ENCODE measurements at places on chromosomes 6 and 20. TPM values are rescaled to one million over a fixed set of nuclear protein-coding genes. Genes with fewer than 3 reads are reported as not detected.

The TMEM244 gene
- total RNA-seq, result not detected

The C6orf62 gene
- 135 TPM for total RNA-seq

The NCOA6 gene
- total RNA-seq, result 27.2 TPM

The KCNG1 gene
- total RNA-seq, result not detected

The ZNF311 gene
- not detected for total RNA-seq

The LAMA2 gene
- 0.91 TPM for total RNA-seq

The SRSF6 gene
- total RNA-seq, result 184 TPM

The LAMA4 gene
- not detected for total RNA-seq

The NELFCD gene
- 160 TPM for total RNA-seq

The NFYA gene
- 52.0 TPM for total RNA-seq

The PRR18 gene
- total RNA-seq, result 0.04 TPM

The TCF21 gene
- total RNA-seq, result not detected

The BMP6 gene
- not detected for total RNA-seq

- no peaks in the 10 kb centered on the region for H3K27me3 ChIP-seq
- DNase-seq, result no peak
- H3K36me3 ChIP-seq, result no peaks in the 10 kb centered on the region
- no peak overlapping the region for H3K4me3 ChIP-seq
These were observed 164.0 kb upstream of the RUNX2 start for GRCh38 chr6:45163952-45164766.

- H3K27me3 ChIP-seq, result no peaks in the 10 kb centered on the region
- H3K27ac ChIP-seq, result no peak overlapping the region
- DNase-seq, result no peak
- no peaks in the 10 kb centered on the region for H3K4me1 ChIP-seq
These were observed 3.2 kb downstream of the DEFB125 start for GRCh38 chr20:90651-91050.

- H3K4me3 ChIP-seq, result no peak overlapping the region
- no peak for DNase-seq
- no peaks in the 10 kb centered on the region for H3K36me3 ChIP-seq
- no peaks in the 10 kb centered on the region for H3K27me3 ChIP-seq
- no peak overlapping the region for H3K27ac ChIP-seq
These were observed 521.3 kb upstream of the JARID2 start for GRCh38 chr6:14724549-14724948.

DNA sequence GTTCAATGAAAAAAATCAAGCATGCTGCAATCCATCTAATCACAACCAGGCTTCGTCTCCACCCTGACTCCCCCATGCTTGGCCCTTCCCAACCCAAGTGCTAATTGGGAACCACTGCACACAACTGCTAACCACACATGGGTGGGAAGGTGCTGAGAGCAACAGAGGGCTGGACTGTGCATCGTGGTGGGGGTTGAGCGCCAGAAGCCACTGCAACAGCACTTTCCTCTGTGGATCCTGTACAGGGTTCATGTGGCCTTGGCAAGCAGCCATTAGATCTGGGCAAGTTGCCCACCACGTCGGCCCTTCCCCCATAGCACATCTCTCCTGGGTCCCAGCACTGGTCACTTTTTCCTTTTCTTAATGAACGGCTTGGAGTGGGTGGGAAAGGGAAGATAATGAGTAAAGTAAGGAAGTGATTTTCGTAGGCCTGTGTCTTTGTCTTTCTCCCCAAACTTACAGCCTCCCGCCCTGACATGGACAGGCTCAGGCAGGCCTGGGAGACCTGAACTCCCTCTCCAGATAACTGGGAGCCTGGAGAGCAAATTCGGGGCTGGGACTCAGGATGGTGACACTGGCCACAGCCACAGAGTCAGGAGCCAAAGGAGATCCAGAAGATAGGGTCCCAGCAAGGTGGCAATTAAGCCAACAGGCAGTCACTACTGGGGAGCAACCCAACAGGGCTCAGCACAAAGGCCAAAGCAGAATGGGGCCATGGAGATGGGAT is 34.4 kb upstream of the MRPS10 start:
- H3K27me3 ChIP-seq, result peaks cover 22% of the 10 kb centered on the region
- peak; percentile 42 for DNase-seq
- no peak overlapping the region for H3K27ac ChIP-seq
- peaks cover 11% of the 10 kb centered on the region for H3K4me1 ChIP-seq
- H3K36me3 ChIP-seq, result no peaks in the 10 kb centered on the region

DNA sequence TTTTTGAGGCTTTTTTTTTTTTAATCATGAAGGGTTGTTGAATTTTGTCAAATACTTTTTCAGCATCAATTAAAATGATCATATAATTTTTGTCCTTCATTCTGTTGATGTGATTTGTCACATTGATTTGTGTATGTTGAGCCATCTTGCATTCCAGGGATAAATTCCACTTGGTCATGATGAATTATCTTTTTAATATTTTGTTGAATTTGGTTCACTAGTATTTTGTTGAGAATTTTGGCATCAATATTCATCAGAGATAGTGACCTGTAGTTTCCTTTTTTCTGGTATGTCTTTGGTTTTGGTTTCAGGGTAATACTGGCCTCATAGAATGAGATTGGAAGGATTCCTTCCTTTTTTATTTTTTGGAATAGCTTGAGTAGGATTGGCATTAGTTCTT is 221.9 kb upstream of the ZNF217 start:
- H3K4me1 ChIP-seq, result peaks cover 10% of the 10 kb centered on the region
- DNase-seq, result no peak
- no peaks in the 10 kb centered on the region for H3K27me3 ChIP-seq
- H3K36me3 ChIP-seq, result no peaks in the 10 kb centered on the region

- H3K27me3 ChIP-seq, result no peaks in the 10 kb centered on the region
- H3K4me3 ChIP-seq, result no peak overlapping the region
- H3K36me3 ChIP-seq, result no peaks in the 10 kb centered on the region
- H3K4me1 ChIP-seq, result no peaks in the 10 kb centered on the region
- H3K27ac ChIP-seq, result no peak overlapping the region
These were observed 7.1 kb downstream of the RAMACL start for GRCh38 chr6:166579237-166579850.

GRCh38 chr6:139820210-139820609 is 445.8 kb upstream of the CITED2 start:
- H3K4me3 ChIP-seq, result no peak overlapping the region
- H3K27ac ChIP-seq, result no peak overlapping the region
- H3K4me1 ChIP-seq, result no peaks in the 10 kb centered on the region
- H3K27me3 ChIP-seq, result no peaks in the 10 kb centered on the region
- DNase-seq, result no peak
- H3K36me3 ChIP-seq, result no peaks in the 10 kb centered on the region

GRCh38 chr20:37345339-37346235 is at the start of gene SRC:
Gene SRC, plus strand, starts transcription at chr20:37346140. Its CDS starts 38,014 bp downstream, at chr20:37384154.
- H3K27me3 ChIP-seq, result peaks cover 5% of the 10 kb centered on the region
- H3K4me1 ChIP-seq, result peaks cover 79% of the 10 kb centered on the region
- H3K36me3 ChIP-seq, result peaks cover 10% of the 10 kb centered on the region
- peak within 1 kb of the TSS; percentile 81 for H3K27ac ChIP-seq
- peak; percentile 74 for DNase-seq
- H3K4me3 ChIP-seq, result peak within 1 kb of the TSS; percentile 89

- no peaks in the 10 kb centered on the region for H3K4me1 ChIP-seq
- H3K4me3 ChIP-seq, result no peak overlapping the region
- H3K36me3 ChIP-seq, result no peaks in the 10 kb centered on the region
- no peak overlapping the region for H3K27ac ChIP-seq
- no peaks in the 10 kb centered on the region for H3K27me3 ChIP-seq
- DNase-seq, result no peak
These were observed 70.8 kb upstream of the NXT1 start for GRCh38 chr20:23279836-23280235.

- peak overlapping the region; percentile 85 for H3K4me3 ChIP-seq
- H3K27ac ChIP-seq, result peak overlapping the region; percentile 98
- H3K36me3 ChIP-seq, result no peaks in the 10 kb centered on the region
- H3K27me3 ChIP-seq, result no peaks in the 10 kb centered on the region
These were observed 3.1 kb downstream of the BICRAL start for GRCh38 chr6:42784717-42785498.

GRCh38 chr6:111775145-111775922 is 97.9 kb downstream of the FYN start:
- H3K36me3 ChIP-seq, result 0 out of 3 replicates have a peak, but pooled peaks cover 3% of the 10 kb centered on the region
- no peaks in the 10 kb centered on the region for H3K4me1 ChIP-seq
- H3K27me3 ChIP-seq, result no peaks in the 10 kb centered on the region
- H3K4me3 ChIP-seq, result no peak overlapping the region
- H3K27ac ChIP-seq, result no peak overlapping the region

DNA sequence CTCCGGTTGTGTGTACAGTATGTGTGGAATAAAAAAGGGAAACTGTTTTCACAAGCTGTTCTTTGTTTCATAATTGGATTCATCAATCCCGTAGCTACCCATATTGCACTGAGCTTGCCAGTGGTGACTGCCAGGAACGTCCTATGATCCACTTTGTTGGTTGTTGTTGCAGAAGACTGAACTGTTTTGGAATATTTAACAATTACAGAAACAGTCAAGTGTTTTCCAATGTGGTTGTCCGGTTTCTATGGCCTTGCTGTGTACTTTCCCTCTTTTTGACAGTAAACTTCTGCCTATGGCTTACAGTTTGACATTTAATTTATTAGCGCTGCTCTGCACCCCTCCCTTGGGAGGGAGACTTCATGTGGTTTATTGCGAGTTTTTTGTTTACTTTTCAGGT is 141.2 kb downstream of the DTNBP1 start:
- no peak overlapping the region for H3K27ac ChIP-seq
- H3K4me1 ChIP-seq, result peaks cover 14% of the 10 kb centered on the region
- no peaks in the 10 kb centered on the region for H3K27me3 ChIP-seq

DNA sequence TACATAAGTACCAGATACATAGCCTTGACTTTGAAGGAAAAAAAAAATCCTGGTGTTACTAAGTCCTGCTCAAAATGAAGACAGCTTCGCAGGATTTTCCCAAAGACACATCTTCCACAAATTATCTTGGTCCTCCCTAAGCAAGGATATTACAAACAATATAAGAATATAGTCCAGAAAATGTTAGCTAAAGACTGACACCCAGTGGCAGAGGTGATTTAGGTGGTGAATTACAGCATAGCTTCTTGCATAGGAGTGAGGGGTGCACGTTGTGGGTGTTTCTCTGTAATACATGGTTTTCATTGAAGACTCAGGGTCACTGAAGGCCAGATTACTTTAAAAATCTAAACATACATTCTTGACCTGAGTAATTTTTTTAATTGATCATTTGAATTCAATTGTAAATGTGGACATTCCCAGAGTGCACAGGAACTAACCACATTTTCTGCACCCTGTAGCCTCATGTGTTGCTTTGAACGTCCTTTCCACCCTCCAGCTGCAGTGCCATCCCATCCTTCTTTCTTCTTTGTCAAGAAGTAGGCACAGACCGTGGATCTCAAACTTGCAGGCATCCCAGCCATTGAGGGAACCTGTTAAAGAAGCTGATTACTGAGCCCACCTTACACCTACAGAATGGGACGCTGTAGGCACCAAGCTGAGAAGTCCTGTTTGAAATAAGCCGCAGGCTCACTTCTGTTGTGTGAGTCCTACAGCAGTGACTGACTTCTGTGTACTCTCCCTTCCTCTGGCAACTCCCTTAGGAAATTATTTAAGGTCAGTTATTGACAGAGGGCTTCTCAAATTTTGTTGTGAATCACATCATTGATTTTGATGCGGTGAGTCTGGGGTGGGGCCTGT is 102.6 kb downstream of the PERP start:
- H3K27me3 ChIP-seq, result no peaks in the 10 kb centered on the region
- DNase-seq, result peak; percentile 35
- no peak overlapping the region for H3K27ac ChIP-seq
- no peak overlapping the region for H3K4me3 ChIP-seq

DNA sequence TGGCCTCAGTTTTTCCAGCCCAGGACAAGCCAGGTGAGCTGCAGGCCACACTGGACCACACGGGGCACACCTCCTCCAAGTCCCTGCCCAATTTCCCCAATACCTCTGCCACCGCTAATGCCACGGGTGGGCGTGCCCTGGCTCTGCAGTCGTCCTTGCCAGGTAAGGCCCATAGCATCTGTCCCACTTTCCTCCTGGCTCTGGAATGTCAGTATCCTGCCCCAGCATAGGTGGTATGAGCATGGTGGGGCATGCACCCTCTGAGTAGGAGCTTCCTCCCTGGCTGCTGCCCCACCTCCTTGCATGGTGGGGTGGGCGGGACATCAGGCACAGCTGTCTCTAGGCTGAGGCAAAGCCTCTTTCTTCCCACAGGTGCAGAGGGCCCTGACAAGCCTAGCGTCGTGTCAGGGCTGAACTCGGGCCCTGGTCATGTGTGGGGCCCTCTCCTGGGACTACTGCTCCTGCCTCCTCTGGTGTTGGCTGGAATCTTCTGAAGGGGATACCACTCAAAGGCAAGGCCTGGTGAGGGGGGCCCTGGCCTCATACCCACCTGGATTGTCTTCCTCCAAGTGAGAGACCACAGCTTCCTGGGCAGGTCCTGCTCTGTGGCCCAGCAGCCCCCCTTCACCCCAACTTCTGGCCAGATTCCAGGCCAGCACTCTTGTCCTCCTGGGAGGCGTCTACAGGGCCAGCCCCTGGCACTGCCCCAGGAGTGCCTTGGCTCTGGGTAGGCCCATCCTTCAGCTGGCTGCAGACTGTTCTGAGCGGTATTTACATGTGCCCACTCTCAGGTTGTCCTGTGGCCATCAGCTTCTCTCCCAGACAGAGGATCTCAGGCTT is 9.1 kb downstream of the PI16 start:
- no peak overlapping the region for H3K27ac ChIP-seq
- H3K4me1 ChIP-seq, result peaks cover 8% of the 10 kb centered on the region
- no peak for DNase-seq
- H3K36me3 ChIP-seq, result peaks cover 16% of the 10 kb centered on the region

DNA sequence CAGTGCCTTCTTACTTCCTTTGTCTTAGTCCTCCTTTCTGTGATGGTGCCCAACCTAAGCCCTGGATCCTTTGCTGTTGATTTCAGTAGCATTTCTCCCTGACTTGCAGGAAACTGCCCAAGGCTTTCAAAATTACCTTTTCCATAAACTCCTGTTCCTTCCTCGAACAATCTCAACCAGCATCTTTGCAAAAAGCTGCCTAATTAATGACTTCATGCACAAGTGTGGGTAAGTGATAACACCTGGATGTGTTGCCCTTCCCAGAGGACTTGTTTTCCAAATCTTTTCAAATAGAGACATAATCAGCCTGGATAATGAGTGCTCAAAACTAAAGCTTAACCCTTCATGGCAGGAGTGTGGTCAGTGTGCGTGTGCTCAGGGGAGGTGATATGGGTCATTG is 118.0 kb downstream of the PCSK2 start:
- no peaks in the 10 kb centered on the region for H3K4me1 ChIP-seq
- H3K36me3 ChIP-seq, result no peaks in the 10 kb centered on the region
- no peak overlapping the region for H3K27ac ChIP-seq
- no peak for DNase-seq
- no peaks in the 10 kb centered on the region for H3K27me3 ChIP-seq
- H3K4me3 ChIP-seq, result no peak overlapping the region

GRCh38 chr20:6075428-6076219 is 21.8 kb upstream of the LRRN4 start:
- DNase-seq, result no peak
- no peak overlapping the region for H3K4me3 ChIP-seq
- H3K36me3 ChIP-seq, result peaks cover 50% of the 10 kb centered on the region
- H3K4me1 ChIP-seq, result peaks cover 34% of the 10 kb centered on the region

GRCh38 chr20:37526839-37527637 is 638 bp downstream of the BLCAP start:
- peak overlapping the region; percentile 96 for H3K27ac ChIP-seq
- H3K4me3 ChIP-seq, result peak overlapping the region; percentile 95
- DNase-seq, result no peak
- H3K36me3 ChIP-seq, result no peaks in the 10 kb centered on the region

GRCh38 chr20:8670893-8671215 is 398.0 kb upstream of the PLCB4 start:
- no peak overlapping the region for H3K4me3 ChIP-seq
- no peak overlapping the region for H3K27ac ChIP-seq
- H3K27me3 ChIP-seq, result no peaks in the 10 kb centered on the region
- peaks cover 5% of the 10 kb centered on the region for H3K36me3 ChIP-seq
- DNase-seq, result no peak
- no peaks in the 10 kb centered on the region for H3K4me1 ChIP-seq

- no peaks in the 10 kb centered on the region for H3K36me3 ChIP-seq
- peaks cover 9% of the 10 kb centered on the region for H3K4me1 ChIP-seq
- no peak overlapping the region for H3K27ac ChIP-seq
- DNase-seq, result no peak
These were observed 7.3 kb downstream of the KCNK5 start for GRCh38 chr6:39221779-39222641.

Data from HepG2 (cell line).